Epithelial cell of esophagus (primary cell): ENCODE measurements at places on chromosomes 11 and 22.
A peak's percentile ranks its signal among the peaks of the same experiment; 100 is the strongest.

DNA sequence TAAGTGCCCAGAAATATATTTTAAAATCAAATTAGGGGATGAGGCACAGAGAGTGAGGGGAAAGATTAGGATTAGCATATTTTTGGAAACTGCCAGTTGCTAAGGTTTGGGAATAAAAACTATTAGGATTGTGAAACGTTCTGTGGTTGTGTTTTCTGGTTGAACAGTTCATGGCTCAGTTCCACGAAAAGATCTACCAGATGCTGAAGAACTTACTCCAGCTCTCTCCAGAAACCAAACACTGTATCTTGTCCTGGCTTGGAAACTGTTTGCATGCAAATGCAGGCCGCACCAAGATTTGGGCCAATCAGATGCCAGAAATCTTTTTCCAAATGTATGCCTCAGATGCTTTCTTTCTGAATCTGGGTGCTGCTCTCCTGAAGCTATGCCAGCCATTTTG, 15.3 kb downstream of the UBE4A start:
- DNase-seq: no peak

DNA sequence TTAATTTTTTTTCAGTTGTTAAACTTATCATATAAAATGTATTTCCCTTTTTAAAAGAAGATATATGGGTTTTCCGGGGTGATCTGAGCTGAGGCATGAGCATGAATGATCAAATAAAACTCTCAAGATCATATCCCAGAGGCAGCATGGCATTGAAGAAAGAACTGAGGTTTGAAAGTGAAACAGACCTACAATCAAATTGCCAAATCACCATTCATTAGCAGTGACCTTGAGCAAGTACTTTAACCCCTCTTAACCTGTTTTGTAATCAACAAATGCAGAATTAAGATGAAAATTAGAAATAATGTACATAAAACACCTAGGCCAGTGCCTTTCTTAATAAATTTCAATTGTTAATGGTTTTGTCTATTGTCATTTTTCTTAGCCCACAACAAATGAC, 116.0 kb downstream of the RBFOX2 start:
- no peak for DNase-seq

DNA sequence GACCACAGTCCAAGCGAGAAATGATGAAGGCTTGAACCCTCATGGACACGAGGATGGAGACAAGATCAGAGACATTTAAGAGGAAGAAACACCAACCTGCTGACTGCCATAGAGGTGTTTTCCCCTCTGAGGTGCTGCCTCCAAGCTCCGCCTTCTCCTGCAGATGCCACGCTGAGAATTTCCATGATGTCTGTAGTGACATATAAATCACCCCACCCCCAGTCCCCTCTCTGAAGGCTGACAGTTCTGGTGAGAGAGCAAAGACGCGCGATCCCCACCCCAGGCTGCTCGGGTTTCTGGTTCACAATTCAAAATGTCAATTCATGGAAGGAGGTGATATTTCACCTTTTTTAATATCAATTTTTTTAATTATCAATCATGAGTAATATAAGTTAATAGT, 28.2 kb downstream of the LRRC32 start:
- DNase-seq: no peak

DNA sequence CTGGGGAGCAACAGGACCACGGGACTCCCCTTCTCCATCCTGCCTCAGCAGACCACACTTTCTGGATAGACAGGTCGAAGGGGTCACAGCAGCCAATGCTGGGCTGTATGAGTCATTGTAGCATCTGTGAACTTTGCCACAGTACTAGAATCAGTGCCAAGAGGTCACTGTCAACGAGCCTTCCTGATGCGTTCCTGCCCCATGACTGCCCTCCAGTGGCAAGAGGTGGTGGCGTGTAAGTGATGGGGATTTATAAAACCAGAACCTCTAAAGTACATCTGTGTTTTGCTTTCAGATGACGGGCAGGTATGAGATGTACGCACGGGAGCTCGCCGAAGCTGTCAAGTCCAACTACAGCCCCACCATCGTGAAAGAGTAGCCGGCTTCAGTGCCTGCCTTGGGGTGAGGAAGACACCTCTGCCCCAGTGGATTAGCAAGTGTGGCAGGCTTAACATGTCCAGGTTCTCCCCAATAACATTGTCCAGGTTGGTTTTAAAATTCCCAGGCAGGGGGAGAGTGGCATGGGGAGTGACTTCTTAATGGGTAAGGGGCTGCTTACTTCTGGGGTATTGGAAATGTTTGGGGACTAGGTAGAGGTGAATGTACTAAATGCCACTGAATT, 29.4 kb downstream of the GUCD1 start:
- peak; percentile 68 for DNase-seq

GRCh38 chr11:1608363-1608762, at the start of gene KRTAP5-3:
KRTAP5-3 (minus strand) TSS chr11:1608463; CDS start chr11:1608385, 78 bp downstream.
- no peak for DNase-seq

- DNase-seq: peak; percentile 36
These were observed 698.5 kb downstream of the KCNA4 start for GRCh38 chr11:29318134-29318845.

GRCh38 chr11:47181271-47181670, 4.6 kb upstream of the ARFGAP2 start:
- no peak for DNase-seq

DNA sequence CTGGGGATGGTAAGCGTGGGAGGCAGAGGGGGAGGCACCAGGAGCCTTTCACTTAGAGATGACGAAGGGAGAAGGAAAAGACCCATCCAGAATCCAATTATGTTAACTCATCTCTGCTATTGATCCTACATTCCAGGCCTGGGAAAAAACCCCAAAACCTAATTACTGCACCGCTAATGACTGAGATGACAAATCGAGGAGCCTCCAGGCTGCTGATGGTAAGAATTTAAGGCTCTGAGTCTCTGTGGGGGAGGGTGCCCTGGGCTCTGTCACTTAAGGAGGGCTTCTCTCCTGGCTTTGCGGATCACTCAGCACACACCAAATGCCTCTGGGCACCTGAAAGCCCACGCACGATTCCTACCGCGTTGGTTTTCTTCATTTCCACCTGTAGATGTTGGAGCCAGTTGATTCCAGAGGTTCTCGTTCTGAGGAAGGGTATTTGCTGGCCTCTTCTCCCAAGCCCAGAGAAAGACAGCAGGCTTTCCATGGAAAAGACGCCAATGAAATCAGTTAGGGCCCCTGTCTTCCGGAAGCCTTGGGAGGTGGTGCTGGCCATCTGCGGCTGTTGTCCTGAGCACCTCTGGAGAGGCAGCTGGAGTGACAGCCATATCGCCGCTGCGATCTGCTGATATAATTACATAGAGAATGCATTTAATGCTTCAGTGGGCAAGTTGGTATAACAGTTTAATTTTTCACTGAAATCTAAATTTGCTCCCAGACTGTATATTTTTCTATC, 751.2 kb downstream of the BRD1 start:
- DNase-seq: no peak

- DNase-seq: no peak
These were observed 17.0 kb downstream of the HTR3A start for GRCh38 chr11:113991718-113992458.

- no peak for DNase-seq
These were observed 128.2 kb upstream of the FIBIN start for GRCh38 chr11:26865703-26866102.
